Aorta (tissue), 5 donors: ENCODE measurements at places on chromosomes 16 and 17. TPM values are rescaled to one million over a fixed set of nuclear protein-coding genes. Genes with fewer than 3 reads are reported as not detected.

RAC3 gene
- total RNA-seq = 0.57 TPM

KRT27 gene
- not detected for total RNA-seq

KCNH4 gene
- total RNA-seq = 0.32 TPM

TBX21 gene
- 0.99 TPM for total RNA-seq

CUEDC1 gene
- total RNA-seq = 42.9 TPM

ZACN gene
- not detected for total RNA-seq

- no peak for DNase-seq
Observed at GRCh38 chr17:73743518-73744201, 99.4 kb upstream of the SDK2 start.

GRCh38 chr17:80476877-80477646 is 655 bp upstream of the NPTX1 start:
- no peak for DNase-seq

DNA sequence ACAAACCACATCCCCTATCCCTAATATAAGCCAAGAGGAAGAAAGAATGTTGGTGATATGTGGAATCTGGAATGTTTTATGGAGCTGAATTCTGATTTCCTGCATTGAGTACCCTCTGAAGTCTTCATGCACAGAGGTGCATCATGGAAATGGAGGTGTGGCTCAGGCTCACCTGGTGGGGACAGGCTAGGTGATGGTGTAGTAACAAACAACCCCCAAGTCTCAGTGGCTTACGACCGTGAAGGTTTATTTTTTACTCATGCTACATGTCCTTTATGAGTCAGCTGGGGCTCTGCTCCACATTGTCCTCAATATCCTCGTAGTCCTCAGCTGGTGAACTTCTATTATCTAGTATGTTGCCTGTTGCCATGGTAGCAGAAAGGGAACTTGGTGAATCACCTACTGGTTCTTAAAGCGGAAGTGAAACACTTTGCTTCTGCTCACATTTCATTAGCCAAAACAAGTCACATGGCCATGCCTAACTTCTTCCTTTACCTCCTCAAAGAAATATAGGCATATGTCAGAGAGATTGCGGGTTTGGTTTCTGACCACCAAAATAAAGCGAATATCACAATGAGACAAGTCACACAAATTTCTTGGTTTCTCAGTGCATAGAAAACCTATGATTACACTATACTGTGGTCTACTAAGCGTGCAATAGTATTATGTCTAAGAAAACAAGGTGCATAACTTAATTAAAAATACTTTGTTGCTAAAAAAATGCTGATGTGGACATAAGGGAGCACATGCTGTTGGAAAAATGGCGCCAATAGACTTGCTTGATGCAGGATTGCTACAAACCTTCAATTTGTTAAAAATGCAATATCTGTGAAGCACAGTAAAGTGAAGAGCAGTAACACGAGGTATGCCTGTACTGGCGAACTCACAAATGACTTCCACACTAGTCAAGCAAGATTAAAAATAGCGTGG is at the start of gene PMFBP1:
PMFBP1 (minus strand) TSS at position 51 of the 930 bp plus-strand sequence. CDS start 947 bp downstream, outside the sequence.
- DNase-seq = no peak

DNA sequence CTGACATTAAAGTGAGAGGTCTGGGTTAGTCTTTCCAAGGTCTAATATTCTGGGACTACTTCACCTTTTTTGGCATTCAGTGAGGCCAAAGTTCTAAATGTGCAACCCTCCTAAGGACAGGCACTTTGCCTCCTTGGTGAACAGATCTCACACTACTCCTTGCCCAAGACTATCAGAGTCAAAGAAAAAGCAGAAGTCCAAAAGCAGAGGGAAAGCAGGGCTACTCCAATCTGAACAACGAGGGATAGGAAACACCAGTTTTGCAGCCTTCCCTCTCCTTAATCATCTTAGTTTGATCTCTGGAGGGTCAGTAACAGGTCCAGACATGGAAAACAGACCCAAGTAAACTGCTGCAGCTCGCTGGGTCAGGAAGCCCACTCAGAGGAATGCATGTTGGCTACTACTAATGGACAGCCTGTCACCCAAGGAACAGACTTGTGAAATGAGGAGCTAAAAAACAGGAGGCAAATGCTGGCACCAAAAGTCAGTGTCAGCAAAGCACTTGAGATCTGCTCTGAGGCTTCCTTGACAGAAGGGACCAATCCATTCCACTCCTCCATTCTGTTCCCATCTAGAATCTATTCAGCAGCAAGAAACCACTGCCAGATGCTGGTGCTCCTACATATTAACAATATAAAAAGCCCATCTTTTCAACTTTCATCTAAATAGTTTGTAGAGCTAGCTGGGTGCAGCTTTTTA is 29.9 kb downstream of the DCUN1D3 start:
- DNase-seq = no peak

GRCh38 chr17:50830994-50831393 is 4.4 kb upstream of the WFIKKN2 start:
- DNase-seq = peak; percentile 57

GRCh38 chr16:3138823-3139426 is 4.1 kb downstream of the ZNF213 start:
- peak; percentile 59 for DNase-seq

GRCh38 chr17:82583720-82584234 is 64.2 kb downstream of the FOXK2 start:
- no peak for DNase-seq

GRCh38 chr17:60908324-60908723 is 230.7 kb downstream of the BCAS3 start:
- no peak for DNase-seq

- DNase-seq = no peak
Observed at GRCh38 chr17:80689129-80689619, 144.5 kb downstream of the RPTOR start.

DNA sequence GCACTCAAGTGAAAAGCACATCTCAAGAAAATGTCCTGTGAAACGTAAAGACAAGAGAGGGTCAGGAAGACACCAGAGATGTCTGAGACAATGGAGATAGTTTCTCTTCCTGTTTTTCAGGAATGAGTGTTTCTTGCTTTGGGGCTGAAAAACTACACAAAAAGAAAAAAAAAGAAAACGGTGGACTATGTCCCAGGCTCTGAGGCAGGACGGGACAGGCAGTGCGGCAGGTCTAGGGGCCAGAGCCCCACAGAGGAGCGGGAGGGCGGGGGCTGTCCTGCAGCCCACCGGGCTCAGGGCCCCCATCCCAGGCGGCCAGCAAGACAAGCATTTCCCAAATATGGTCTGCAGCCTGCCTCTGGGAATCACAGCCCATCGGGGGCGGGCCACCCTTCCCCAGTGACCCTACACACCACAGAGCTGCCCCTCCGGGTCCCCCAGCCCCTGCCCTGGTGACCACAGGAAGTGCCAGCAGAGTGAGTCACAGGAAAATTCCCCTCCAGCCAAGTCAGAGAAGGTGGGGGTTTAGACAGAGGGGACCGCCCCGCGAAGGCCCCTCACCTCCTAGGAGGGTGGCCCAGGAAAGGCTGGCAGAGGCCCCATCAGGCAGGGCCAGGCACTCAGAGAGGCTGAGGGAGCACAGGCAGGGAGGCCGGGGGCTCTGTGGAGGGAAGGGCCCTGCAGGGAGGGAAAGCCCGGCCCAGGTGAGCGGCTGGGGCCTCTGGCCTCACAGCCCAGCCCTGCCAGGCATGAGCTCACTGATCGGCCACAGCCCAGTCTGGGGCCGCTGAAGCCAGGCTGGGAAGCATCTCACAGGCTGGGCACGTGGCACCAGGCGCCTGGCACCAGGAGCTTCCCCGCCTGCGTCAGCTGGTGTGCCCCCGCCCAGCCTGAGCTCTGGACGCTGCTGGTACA is 6.3 kb downstream of the BCAR1 start:
- DNase-seq = peak; percentile 97
